Liver (tissue), 10 donors: ENCODE measurements at places on chromosomes 11 and 22.
A peak's percentile ranks its signal among the peaks of the same experiment; 100 is the strongest.

DNA sequence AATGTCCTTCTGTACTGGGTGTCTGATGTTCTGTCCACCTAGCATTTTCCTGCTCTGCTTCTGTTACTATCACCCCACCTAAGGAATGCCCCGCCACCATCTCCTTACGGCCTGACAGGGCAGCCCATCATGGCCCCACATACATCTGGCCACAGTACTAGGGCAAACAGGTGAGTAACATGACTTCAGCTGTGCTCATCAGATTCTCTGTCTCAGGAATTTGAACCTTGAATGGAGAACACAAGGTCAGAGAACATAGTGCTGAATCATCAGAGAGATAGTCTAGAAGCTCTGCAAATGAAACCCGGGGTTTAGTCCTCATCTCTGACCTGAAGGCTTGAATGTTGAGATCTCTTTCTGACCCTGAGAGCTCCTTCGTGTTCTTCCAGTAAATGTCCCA lies 32.4 kb downstream of the ZC3H12C start:
- no peak for DNase-seq
- H3K4me1 ChIP-seq: peaks cover 4% of the 10 kb centered on the region
- no peak overlapping the region for H3K4me3 ChIP-seq
- H3K27ac ChIP-seq: no peak overlapping the region
- H3K27me3 ChIP-seq: no peaks in the 10 kb centered on the region
- H3K36me3 ChIP-seq: no peaks in the 10 kb centered on the region

GRCh38 chr11:120192831-120193625 lies 17.8 kb upstream of the OAF start:
- peak overlapping the region; percentile 81 for H3K27ac ChIP-seq
- no peak overlapping the region for H3K4me3 ChIP-seq
- H3K4me1 ChIP-seq: peaks cover 60% of the 10 kb centered on the region
- no peaks in the 10 kb centered on the region for H3K27me3 ChIP-seq
- peak; percentile 50 for DNase-seq

GRCh38 chr11:2267851-2268728 lies 2.3 kb downstream of the ASCL2 start:
- H3K27me3 ChIP-seq: peaks cover 2% of the 10 kb centered on the region
- H3K4me3 ChIP-seq: no peak overlapping the region
- DNase-seq: peak; percentile 23
- no peak overlapping the region for H3K27ac ChIP-seq

GRCh38 chr11:123585706-123586105 lies 68.7 kb downstream of the SCN3B start:
- H3K27ac ChIP-seq: no peak overlapping the region
- H3K4me1 ChIP-seq: peaks cover 4% of the 10 kb centered on the region
- H3K4me3 ChIP-seq: no peak overlapping the region
- H3K27me3 ChIP-seq: no peaks in the 10 kb centered on the region
- no peaks in the 10 kb centered on the region for H3K36me3 ChIP-seq
- DNase-seq: no peak

DNA sequence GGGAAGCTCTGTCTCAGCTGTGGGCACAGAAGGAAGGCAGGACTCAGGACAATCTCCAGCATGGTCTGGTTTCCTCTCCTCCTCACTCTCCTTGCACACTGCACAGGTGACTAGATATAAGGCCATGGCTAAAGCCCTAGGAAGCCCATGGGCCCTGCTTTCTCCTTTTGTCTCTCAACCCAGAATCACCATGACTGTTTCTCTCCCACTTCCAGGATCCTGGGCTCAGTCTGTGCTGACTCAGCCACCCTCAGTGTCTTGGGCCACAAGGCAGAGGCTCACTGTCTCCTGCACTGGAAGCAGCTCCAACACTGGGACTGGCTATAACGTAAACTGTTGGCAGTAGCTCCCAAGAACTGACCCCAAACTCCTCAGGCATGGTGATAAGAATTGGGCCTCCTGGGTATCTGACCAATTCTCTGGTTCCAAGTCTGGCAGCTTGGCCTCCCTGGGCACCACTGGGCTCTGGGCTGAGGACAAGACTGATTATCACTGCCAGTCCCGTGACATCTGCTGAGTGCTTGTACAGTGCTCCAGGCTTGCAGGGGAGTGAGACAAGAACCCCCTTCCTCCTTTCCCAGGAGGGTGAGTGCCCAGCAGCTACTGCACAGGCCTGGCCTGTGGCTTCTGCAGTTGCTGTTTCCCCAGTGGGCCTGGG lies 104.0 kb upstream of the TOP3B start:
- H3K4me1 ChIP-seq: peaks cover 12% of the 10 kb centered on the region
- no peaks in the 10 kb centered on the region for H3K36me3 ChIP-seq
- H3K27ac ChIP-seq: no peak overlapping the region
- DNase-seq: no peak

DNA sequence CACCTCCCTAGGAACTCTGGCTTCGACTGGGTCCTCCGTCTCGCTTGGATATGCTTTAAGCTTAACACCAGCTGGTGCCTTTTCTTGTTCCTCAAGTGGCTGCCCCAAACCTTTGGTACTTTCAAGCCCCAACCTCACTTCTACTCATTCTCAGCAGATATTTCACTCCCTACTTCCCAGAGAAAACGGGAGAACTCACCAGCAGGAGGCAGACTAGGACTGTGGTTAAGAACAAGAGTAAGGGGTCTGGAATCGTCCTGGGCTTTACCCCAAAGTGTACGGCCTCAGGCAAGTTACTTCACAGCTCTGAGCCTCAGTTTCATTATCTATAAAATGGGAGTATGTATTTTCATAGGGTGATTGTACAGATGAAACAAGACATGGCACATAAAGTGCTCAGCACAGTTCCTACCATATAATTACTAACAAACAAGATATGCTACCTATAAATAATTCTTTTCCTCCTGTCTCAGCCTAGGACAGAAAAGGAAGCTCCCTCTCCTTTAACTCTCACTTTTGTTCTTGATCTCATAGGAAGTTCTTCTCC lies 37.8 kb downstream of the PAMR1 start:
- H3K4me1 ChIP-seq: peaks cover 2% of the 10 kb centered on the region
- no peak overlapping the region for H3K4me3 ChIP-seq
- DNase-seq: no peak
- H3K36me3 ChIP-seq: no peaks in the 10 kb centered on the region
- no peaks in the 10 kb centered on the region for H3K27me3 ChIP-seq
- no peak overlapping the region for H3K27ac ChIP-seq

GRCh38 chr11:119691020-119691666 lies 37.9 kb downstream of the NECTIN1 start:
- H3K4me1 ChIP-seq: peaks cover 6% of the 10 kb centered on the region
- no peak for DNase-seq
- no peak overlapping the region for H3K4me3 ChIP-seq
- no peaks in the 10 kb centered on the region for H3K36me3 ChIP-seq
- H3K27me3 ChIP-seq: no peaks in the 10 kb centered on the region

DNA sequence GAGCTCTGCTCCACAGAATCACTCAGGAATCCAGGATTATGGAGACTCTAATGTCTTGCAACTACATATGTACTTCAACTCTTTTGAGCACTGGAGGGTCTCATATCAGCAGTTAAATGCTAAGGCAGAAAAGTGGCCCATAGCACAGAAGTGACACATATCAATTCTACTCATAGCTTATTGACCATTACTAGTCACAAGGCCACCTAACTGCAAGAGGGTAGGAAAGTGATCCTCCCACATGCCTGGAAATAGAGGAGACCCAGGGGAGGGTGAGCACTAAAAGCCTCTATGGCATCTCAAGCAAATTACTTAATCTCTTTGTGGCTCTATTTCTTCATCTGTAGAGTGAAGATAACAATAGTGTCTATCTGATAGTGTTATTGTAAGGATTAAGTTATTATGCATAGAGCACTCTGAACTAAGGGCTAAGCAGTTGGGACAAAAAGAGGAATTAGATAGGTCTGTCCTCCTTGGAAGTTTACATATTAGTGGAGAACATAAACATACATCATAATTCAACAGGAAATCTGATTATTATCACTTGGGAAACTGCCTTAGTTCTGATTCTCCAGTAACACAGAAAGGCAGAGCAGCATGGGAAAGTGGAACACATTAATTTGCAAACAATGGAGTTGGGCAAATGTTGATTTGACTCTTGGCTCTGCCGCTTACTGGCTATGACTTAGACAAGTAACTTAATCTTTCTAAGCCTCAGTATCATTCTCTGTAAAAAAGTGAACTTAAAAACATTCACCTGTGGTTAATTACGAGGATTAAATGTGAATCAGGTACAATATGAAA lies 25.1 kb upstream of the USP47 start:
- peaks cover 4% of the 10 kb centered on the region for H3K4me1 ChIP-seq
- no peak for DNase-seq
- no peak overlapping the region for H3K27ac ChIP-seq
- H3K4me3 ChIP-seq: no peak overlapping the region
- H3K36me3 ChIP-seq: no peaks in the 10 kb centered on the region

GRCh38 chr22:43860126-43860525 lies 2.2 kb downstream of the SULT4A1 start:
- no peak overlapping the region for H3K27ac ChIP-seq
- H3K27me3 ChIP-seq: peaks cover 4% of the 10 kb centered on the region
- no peak overlapping the region for H3K4me3 ChIP-seq
- H3K36me3 ChIP-seq: no peaks in the 10 kb centered on the region

DNA sequence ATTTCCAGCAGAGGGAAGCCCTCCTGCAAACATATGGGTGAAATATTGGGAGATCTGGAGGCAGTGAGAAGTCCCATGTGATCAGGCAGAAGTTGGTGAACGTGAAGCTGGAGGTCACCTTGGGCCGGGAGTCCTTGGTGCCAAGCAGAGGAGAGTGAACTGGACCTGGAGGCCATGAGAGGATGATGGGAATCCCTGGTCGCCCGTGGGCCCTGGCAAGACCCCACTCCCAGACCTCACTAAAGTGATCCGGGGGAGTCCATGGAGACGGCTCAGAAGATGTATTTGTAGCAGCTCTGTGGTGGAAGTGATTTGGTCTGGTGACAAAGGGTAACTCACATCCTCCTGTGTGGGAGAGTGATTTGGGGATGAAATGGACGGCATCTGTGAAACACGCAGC lies 71.0 kb downstream of the ARHGAP8 start:
- no peak for DNase-seq
- H3K27ac ChIP-seq: no peak overlapping the region
- no peak overlapping the region for H3K4me3 ChIP-seq
- no peaks in the 10 kb centered on the region for H3K36me3 ChIP-seq
- H3K27me3 ChIP-seq: no peaks in the 10 kb centered on the region

DNA sequence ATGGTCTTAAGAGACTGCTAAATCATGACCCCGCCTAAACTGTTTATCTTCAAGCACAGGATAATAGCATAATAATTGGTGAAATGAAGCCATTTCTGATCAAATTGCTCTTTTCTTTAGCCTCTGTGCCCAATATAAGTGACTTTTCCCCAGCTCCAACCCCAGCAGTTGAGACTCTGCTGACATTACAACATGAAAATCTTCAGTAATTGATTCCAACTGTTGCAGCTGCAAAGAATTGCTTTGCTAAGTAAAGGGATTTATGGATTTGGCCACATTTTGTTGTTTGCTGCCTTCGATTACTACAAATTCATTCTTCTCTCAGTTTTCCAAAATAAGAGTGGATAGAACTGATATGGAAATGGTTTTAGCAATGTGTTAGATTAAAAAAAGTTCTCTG lies 576.7 kb upstream of the LRRC4C start:
- H3K4me1 ChIP-seq: no peaks in the 10 kb centered on the region
- H3K4me3 ChIP-seq: no peak overlapping the region
- no peaks in the 10 kb centered on the region for H3K36me3 ChIP-seq
- no peak overlapping the region for H3K27ac ChIP-seq

GRCh38 chr11:74970852-74971395 lies 17.8 kb upstream of the NEU3 start:
- H3K4me3 ChIP-seq: no peak overlapping the region
- H3K27me3 ChIP-seq: no peaks in the 10 kb centered on the region
- H3K4me1 ChIP-seq: no peaks in the 10 kb centered on the region
- DNase-seq: no peak
- no peak overlapping the region for H3K27ac ChIP-seq
